ENCODE measurements at places on chromosomes 1 and 21. TPM values are rescaled to one million over a fixed set of nuclear protein-coding genes. Genes with fewer than 3 reads are reported as not detected.

GRCh38 chr1:64867266-64867665, 99.1 kb downstream of the JAK1 start:
- DNase-seq: no peak

GRCh38 chr1:9429342-9429711, 109.9 kb upstream of the SLC25A33 start:
- no peak for DNase-seq

DNA sequence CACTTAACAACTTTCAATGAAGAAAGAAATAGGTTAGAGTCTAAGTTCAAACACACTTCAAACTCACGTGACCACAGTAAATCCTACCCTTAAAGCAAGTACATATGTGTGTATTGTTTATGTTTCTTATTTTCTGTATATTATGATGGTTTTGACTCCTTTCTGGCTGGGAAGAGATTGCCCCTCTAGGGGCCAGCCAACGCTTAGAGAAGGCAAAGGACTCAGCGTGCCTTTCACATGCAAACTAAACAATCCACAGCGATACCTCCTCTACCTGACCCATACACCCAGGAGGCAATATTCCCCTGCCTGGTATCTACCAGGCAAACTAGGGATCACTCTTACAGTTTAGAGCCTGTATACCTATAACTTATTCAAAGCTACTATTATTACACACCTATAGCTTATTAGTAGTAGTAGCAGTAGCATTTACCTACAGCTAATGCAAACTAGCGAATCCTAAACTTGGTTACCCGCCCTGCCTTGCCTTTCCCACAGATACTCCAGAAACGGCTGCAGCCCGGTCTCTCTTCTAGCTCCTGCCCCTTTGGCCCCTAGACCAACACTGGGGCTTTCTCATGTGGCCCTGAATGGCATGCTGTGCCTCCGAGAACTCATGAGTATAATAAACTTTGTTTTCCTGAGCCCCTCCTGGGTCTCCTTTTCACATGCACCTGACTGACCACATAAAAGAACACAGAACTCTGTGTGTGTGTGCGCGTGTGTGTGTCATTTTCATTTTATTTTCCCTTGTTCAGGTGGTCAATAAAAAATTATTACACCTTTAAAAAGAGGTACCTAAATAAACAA, 14.0 kb downstream of the NRIP1 start:
- DNase-seq: no peak

- no peak for DNase-seq
Observed at GRCh38 chr1:162396201-162396906, 14.8 kb downstream of the C1orf226 start.

- no peak for DNase-seq
Observed at GRCh38 chr1:200150721-200151120, 123.2 kb downstream of the NR5A2 start.

- no peak for DNase-seq
Observed at GRCh38 chr21:42068256-42068545, 2.9 kb upstream of the UMODL1 start.

DNA sequence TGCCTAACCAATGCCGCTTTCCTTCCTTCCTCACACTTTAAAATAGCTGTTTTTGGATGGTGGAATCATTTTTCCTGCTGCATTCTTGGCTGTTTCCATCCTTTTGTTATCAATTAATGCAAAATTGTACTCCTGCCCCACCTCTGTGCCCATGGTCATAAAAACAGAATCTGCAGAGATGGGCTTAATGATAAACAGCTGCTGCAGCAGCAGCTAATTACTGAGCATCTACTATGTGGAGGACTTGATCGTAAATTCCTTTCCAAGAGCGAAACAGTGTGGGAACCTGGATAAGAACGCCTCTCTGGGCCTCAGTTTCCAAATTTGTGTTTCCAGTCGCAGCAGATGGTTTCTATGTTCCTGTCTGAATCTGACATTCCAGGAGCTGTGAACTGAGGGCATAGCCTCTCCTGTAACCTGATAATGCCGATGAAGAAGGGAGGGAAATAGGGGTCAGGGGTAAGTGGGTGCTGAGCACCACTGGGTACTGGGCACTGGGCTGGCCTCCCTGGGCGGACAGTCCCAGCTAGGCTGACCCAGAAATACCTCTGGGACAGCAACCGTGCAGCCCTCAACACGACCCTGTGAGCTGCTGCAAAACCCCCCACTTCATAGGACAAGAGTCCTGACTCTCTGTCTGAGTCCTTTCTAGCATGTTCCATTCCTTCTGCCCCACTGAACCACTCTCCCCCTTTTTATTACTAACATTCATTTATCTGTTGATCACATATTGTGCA, 121.7 kb downstream of the DMRTB1 start:
- DNase-seq: no peak

Gene ADGRB2
- total RNA-seq: 11.4 TPM

GRCh38 chr21:39341249-39341923, 7.5 kb downstream of the HMGN1 start:
- no peak for DNase-seq

DNA sequence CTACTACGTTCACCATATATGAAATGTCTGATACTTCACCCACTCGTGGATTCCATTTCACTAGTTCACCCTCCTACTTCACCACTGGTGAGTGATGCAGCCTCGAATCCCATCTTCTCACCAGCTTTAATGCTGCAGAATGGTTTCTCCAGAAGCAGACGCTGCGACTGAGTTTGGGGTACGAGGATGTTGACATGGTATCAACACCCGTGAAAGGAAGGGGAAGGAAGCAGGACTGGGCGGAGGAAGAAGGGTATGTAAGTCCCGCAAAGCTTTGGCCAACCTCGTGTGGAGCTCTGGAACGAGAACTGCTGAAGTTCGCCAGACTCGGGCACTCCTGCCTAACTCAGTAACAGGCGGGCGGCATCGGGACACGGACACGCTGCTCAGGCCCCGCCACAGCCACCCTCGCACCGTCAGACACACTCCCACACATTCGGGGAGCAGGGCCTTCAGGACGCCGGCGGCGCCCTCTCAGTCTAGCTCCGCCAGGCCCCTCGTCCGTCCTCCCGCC, 833 bp upstream of the DIP2A start:
- peak; percentile 57 for DNase-seq

GRCh38 chr1:187338762-187339412, 510.1 kb downstream of the PLA2G4A start:
- no peak for DNase-seq

Gene IGSF9
- not detected for total RNA-seq

Gene PTPN22
- total RNA-seq: 53.5 TPM

GRCh38 chr1:67818725-67819301, 14.5 kb downstream of the GNG12 start:
- no peak for DNase-seq

- no peak for DNase-seq
Observed at GRCh38 chr1:173114346-173114745, 63.6 kb upstream of the TNFSF18 start.

DNA sequence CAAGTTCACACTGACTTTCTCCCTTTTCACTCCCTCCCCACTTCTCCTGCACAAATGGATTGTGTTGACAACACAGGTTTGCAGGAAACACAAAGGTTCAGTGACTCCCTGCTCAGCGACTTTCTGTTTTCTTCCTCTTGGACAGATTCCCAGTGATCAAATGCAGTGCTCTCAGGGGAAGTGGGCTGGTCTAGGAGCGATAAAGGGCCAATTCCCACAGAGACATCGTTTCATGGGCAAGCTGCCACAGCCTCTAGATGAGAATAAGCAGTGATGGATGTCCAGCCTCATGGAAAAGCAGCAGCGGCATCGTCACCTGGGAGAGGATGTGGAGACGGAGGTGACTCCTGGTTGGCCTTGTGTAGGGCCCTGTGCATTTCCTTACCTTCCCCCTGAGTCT, 30.6 kb downstream of the FYB2 start:
- DNase-seq: no peak

DNA sequence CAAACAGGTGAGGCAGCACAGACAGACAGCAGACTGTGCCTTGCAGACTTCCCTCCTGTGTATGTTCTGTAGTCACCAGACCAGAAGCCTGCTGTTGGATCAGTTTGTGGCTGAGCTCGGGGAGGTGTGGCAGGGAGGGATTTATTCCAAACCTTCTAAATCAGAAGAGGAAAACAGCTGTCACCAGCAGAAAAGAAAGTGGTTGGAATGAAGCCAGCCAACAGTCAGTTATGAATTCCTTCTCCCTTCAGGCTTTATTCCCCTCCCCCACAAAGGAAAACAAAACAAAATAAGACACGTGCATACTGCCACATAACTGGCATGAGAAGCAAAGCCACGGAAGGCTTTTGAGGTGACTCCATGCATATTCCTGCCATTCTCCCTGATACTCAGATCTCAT, 19.0 kb upstream of the PIGV start:
- DNase-seq: no peak

Gene GCSAML
- not detected for total RNA-seq

DNA sequence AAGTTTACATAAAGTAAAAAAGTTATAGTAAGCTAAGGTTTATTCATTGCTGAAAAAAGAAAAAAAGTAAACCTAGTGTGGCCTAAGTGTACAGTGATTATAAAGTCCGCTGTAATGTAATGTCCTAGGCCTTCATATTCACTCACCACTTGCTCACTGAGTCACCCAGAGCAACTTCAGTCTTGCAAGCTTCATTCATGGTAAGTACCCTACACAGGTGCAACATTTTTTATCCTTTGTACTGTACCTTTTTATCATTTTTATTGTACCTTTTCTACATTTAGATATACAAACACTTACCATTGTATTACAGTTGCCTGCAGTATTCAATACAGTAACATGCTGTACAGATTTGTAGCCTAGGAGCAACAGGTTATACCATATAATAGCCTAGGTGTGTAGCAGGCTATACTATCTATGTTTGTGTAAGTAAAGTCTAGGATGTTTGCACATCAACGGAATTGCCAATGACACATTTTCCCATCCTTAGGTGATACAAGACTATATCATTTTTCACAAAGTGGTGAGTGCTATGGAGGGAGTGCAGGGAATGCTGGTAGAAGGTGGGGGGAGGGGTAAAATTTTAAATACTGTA, 58.0 kb upstream of the DMRTA2 start:
- DNase-seq: no peak

Gene TFF1
- total RNA-seq: not detected

- DNase-seq: peak; percentile 62
Observed at GRCh38 chr1:157170677-157171515, 32.7 kb upstream of the ETV3 start.

Gene ALX3
- not detected for total RNA-seq

- DNase-seq: no peak
Observed at GRCh38 chr1:177600321-177600720, 369.5 kb downstream of the SEC16B start.

DNA sequence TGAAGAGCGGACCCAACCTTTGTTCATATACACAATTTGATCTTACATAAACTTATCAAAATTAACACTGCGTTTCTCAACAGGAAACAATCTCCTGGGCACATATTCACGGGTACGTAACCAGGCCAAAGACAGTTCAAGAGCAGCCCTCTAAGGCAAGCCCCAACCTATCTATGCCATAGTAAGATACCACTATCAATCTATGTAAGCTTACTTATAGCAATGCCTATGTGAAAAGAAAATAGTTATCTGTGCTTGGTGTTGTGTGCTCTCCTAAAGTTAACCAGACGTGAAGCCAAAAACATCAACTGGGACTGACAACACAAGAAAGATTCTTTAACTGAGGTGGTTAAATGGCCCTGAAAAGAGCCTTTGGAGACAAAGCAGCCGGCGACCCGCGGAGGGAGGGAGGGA, 49.4 kb upstream of the BOLA1 start:
- DNase-seq: peak; percentile 59

GRCh38 chr1:234731569-234732085, 121.6 kb upstream of the IRF2BP2 start:
- no peak for DNase-seq

Gene SPRR1B
- total RNA-seq: not detected

All from OCI-LY7 (cell line).